ENCODE measurements at places on chromosomes 16 and 17. TPM values are rescaled to one million over a fixed set of nuclear protein-coding genes. Genes with fewer than 3 reads are reported as not detected.

The CASKIN1 gene
- 0.05 TPM for total RNA-seq

The ANKS3 gene
- 17.8 TPM for total RNA-seq

The TBC1D3D gene
- 0.95 TPM for total RNA-seq

The CTCF gene
- total RNA-seq, result 27.8 TPM

The SOCS7 gene
- total RNA-seq, result 15.3 TPM

The CWC25 gene
- total RNA-seq, result 14.9 TPM

DNA sequence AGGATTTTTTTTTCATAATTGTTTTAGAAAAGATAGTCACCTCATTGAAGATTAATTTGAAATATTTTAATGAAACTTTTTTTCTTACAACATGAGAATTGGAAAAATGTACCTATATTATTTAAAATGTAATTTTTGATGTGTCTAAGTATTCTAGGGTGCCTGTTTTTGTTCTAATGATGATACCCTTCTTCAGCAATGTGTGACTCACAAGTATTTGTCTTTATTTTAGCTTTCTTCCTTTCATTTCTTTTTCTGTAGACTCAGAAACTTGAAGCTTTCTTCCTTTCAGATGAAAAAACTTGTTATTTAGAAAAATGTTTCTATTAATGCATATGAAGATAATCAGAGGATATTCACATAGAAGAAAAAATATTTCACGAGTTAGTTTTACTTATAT, 231.8 kb downstream of the BCAS3 start:
- no peak for DNase-seq

DNA sequence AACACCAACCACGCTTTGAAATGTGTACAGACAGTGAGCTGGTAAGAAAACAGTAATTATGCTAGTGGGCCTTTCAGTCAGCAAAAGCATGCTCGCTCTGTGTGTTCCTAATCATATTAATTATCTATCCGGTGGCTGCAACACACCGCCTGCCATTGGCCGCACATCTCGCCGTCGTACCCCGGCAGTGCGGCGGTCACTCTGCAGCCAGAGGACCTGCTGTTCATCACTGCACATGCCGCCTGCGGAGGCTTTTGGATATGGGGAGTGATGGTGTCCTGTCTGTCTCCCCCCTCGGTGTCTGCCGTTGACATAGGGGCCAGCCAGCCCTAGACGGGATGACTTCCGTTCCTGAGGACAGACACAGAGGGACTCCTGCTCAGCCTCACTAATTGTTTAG, 68.5 kb downstream of the RPA1 start:
- peak; percentile 51 for DNase-seq

GRCh38 chr16:86740298-86740697, 161.9 kb downstream of the FOXL1 start:
- peak; percentile 59 for DNase-seq

- DNase-seq, result no peak
Measured at GRCh38 chr16:89318871-89319630, 101.5 kb downstream of the ZNF778 start.

- DNase-seq, result no peak
Measured at GRCh38 chr16:66544016-66544757, 5.7 kb downstream of the TK2 start.

DNA sequence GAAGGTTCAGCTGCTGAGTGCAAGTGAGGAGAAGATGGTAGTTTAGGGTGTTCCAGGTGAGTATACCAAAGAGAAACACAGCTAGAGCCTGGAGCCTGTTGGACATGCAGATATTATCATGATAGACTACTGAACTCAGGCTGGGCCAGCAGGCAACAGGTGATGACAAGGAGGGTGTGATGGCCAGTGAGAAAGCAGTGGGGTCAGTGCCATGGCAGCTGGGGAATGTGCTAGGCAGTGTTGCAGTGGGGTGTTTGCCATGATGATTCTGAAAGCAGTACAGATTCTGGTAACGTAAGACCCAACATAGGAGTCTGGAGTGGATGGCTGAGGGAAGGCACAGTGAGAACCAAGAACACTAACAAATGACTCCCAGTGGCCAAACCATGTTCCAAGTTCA, 57.4 kb downstream of the SHISA6 start:
- no peak for DNase-seq

GRCh38 chr16:30903596-30903995, 7.2 kb downstream of the CTF1 start:
- DNase-seq, result no peak

DNA sequence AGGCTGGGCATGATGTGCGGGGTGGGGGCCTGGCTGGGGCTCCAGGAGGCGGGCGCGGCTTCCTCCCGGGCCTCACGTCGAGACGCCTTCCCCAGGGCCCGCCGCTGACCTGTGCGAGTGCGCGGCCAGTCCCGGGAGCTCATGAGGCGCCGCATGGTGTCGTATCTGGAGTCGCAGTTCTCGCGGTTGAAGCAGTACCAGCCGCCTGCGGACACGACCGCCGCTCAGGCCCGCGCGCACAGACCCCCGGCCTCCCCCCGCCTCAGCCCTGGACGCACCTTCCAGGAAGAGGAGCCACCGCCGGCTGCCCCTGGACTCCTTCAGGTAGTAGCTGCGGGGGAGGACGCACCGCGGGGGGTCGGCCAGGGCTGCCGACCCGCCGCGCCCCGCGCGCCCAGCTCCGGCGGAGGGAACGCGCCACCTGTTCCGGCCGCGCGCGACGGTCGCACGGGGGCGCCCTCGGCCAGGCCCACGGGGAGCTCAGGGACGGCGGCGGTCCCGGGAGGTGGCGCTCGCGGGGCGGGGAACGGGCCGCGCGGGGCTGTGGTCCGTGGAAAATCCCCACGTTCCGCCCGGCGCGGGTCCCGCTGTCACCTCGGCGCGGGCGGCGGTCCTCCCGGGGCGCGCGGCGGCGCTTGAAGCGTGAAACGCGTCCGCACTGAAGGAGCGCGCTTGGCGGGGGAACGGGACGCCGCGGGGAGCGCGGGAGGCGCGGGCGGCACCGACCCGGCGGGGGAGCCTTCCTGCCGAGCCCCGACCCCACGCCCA, 1.4 kb downstream of the NOTUM start:
- DNase-seq, result peak; percentile 89

Data from posterior vena cava (tissue), 2 donors.